ENCODE measurements at places on chromosomes 1 and 21.
A peak's percentile ranks its signal among the peaks of the same experiment; 100 is the strongest.

DNA sequence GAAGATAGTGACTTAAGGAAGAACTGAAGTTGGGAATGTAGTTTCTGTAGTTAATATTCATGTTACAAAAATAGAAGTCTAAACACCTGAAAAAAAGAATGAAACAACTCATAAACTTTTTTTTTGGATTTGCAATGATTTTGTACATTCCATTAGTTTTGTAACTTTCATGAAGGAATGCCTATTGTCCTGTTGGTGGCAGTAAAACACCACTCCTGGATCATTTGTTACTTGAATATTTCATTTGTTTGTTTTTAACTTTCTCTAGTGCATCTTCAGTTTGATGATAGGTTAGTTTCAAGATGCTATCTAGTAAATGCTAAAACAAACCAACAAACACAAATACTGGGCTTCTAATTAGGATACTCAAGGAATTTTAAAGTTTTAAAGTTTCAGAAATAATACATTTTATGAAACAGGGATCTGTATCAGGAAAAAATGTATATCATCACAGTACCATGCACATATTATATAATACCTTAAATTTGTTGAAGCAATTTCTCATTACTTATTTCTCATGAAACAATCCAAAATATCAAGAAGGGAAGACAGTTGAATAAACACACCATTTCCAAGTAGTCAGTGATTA lies 229.7 kb upstream of the CACYBP start:
- DNase-seq, result no peak

DNA sequence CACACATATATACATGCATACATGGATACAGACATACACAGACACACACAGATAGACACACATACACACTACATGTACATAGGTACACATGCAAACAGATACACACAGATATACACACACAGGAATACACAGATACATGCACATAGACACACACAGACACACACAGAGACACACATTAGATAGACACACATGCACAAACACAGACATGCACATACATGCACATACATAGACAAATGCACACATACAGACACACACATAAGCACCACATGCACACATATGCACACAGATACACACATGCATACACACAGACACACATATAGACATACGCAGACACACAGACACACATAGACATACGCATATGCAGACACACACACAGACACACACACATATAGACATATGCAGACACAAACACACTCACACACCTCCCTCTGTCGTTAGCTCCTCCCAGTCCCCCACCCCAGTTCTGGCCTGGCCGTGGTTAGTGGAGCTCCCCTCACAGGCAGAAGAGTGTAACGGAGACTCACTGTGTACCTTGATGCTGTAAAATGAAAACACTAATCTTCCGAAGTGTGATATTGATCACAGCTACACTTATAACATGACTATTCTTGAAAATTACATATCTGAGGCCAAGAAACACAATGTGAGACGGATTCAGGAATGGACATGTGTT lies 7.6 kb downstream of the UBASH3A start:
- no peak for DNase-seq

DNA sequence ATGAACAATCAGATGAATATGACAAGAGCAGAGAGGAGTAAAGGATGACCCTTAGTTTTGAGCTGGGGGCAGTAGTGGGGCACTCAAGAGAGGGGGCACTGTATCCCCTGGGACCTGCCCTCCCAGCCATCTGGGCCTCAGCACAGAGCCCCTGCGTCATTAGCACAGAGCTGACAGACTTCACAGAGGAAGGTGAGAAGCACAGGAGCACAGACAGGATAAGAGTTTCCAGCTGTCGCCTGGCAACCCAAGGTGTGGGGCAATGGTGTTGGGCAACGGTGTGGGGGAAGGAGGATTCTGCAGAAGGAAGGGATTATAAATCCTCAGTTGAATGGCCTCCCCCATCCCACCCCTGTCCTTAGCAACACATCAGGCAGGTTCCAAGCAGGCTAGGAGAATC lies 30.2 kb downstream of the RAB3B start:
- no peak for DNase-seq

- DNase-seq, result no peak
Observed at GRCh38 chr1:226973898-226974543, 33.9 kb downstream of the COQ8A start.

DNA sequence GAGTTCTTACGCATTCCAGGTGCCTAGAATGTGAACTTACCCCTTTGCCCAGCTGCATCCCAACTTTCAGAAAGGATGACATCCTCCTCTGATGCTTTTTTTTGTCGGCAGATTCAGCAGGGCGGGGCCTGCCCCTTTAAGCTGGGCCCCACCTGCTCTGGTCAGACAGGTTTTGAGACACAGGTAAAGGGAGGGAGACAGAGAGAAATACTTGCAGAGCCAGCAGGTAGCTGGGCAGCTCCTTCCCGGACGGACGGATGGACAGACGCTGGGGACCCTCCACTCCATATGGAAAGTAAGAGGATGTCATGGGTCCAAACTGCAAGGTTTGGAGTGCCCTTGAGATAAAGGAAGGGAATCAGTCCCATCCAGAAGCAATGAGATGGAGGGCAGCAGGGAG lies at the start of gene TMEM79:
TSS of gene TMEM79 (plus strand) at position 214 of the 400 bp plus-strand sequence. CDS start 902 bp downstream, outside the sequence.
- DNase-seq, result no peak

DNA sequence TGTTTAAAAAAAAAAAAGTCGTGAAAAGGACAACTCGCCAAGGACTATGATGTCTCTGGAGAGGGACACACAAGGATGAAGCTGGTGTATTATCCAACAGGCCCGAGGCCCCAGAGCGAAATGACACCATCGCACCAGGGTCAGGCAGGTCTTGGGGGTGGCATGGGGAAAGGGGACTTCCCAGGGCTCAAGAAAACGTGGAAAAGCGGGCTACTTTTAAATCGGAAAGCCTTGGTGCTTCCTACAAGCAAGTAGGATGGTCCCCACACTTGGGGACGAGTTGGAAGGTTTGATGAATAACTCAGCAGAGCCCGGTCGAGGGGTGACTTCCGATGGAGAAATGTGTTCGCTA lies 505 bp upstream of the GNPAT start:
- DNase-seq, result no peak

DNA sequence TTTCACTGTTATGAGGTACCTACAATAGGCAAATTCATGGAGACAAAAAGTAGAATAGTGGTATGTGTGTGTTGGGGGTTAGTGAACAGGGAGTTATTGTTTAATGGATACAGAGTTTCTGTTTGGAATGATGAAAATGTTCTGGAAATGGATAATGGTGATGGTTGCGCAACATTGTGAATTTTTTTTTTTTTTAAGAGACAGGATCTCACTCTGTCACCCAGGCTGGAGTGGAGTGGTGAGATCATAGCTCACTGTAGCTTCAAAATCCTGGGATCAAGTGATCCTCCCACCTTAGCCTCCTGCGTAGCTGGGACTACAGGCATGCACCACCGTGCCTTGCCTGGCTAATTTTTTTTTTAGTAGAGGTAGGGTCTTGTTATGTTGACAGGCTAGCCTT lies 34.5 kb upstream of the TRABD2B start:
- no peak for DNase-seq

DNA sequence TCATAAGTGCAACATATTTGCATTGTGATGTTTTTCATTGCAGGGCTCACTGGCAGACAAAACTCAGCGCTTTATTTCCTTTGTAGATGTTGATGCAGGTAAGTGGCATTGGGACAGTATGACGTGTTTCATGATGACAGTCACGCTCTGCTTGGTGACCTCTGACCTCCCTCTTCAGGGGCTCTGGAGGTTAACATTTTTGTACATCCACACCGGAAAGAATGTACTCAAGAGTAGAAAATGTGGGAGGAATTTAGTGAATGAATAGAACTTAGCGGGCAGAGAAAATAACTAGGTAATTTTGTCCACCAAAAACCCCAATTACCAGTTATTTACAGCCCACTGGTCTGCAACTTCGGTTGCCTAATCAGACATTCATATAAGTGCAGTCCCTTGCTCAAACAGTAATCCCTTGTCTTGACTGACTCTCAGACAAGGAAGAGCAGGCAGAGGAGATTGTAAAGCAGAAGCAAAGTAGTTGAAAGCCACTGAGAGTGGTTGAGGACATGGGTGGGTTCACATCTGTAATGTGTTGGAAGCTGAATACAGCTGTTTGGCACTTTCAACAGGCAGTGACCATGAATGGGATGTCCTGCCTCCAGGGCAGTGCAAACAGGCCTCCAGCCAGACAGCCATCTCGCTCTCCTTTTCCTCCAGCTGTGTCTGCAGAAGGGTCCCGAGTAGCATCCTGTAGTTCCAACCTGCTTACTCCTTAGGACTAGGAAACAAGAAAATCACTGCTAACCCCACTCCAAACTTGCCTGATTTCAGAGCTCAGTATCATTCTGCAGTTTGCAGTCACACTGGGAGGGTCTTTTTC lies 188.9 kb downstream of the NRIP1 start:
- DNase-seq, result no peak

GRCh38 chr1:176903474-176903873 lies 261.0 kb downstream of the ASTN1 start:
- no peak for DNase-seq

- DNase-seq, result no peak
Observed at GRCh38 chr1:147245586-147246021, 3.1 kb downstream of the CHD1L start.

DNA sequence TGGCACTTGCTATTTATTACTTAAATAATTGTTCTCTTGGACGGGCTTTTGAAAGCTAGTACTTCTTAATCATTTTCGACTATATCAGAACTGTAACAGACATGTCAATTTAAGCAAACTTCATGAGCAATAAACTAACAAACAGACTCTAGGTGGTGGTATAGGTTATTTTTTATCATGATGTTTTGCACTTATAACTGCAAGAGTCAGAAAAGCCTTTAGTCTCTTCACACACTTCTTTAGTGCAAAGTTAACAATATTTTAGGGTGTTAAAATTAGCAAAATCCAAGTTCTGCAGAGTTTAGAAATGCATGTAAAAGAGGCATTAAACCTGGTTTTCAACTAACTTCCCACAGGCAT lies 2.2 kb downstream of the NRIP1 start:
- no peak for DNase-seq

GRCh38 chr1:152050886-152051675 lies 14.3 kb upstream of the S100A11 start:
- DNase-seq, result no peak

- DNase-seq, result no peak
Observed at GRCh38 chr1:56189946-56190805, 389.2 kb downstream of the PLPP3 start.

- DNase-seq, result peak; percentile 15
Observed at GRCh38 chr1:158117854-158118704, 62.6 kb upstream of the CD1D start.

DNA sequence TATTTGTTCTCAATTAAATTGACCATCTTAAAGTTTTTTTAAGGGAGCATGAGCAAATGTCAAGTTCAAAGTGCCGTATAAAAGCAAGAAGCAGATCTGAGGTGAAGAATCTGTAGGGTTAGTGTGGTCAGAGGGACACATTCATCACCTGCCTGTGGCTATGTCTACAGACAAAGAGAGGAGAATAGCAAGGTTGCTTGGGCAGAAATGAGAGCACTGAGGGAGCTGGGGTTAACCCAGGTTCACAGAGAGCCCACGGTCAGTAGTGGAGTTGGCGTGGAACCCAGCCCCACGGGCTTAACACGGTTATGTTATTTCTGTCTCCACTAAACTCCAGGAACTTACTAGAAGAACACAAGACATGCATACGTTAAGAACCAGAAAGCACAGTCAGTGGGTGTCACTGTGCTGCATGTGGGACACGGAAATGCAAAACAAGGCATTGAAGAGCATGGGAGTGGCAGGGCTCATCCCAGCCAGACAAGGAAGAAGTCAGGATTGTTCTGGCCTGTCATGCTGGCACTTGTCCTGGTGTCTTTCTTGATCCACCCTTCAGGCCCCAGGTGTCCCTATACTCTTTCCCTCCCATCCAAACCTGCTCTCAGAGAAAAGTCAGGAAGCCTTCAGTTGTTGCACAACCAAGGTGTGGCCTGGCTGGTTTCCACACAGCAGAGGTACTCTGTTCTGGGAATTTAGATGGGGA lies 95.5 kb upstream of the IVNS1ABP start:
- no peak for DNase-seq

- no peak for DNase-seq
Observed at GRCh38 chr1:45266151-45266801, 59.9 kb upstream of the ZSWIM5 start.

DNA sequence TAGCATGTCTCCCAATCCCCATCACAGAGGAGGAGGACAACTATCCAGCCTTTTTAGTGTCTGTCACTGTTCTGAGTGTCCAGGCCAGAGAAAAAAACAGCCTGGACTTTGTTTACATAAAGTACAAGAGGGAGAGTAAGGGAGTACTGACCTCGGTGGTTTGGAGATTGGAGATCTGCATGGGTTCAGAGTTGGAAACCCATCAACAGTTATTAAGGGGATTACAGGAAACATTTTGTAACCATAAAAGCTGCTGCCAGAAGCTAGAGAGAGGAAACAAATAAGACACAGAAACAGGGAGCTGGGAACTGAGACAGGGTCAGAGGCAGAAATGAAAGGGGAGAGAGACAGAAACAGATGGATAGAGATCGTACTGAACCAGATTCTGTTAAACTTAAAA lies 131.5 kb upstream of the CTTNBP2NL start:
- no peak for DNase-seq

- no peak for DNase-seq
Observed at GRCh38 chr1:55278378-55278777, 63.2 kb upstream of the USP24 start.

DNA sequence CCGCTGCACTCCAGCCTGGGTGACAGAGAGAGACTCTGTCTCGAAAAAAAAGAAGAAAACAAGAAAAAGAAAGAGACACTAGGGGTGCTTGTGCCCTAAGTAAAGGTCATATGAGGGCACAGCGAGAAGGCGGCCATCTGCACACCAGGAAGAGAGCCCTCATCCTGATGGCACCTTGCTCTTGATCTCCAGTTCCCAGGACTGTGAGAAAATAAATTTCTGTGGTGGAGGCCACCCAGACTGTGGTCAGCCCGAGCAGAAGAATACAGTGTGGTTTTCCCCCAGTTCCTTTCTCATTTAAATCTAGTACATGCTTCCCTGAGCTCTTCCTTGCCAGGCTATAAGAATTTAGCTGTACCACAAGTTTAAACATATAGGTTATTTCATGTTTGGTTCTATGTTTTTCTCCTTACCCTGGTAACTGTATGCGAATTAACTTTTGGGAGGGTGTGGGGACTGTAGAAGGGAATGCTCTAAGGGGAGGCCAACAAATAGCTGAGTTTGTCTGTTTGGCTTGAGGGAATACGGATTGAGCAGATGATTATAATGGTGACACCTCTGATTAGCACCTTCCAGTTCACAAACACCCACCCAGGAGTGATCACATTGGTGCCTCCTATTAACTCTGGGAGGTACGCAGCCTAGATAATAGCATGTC lies 119.6 kb upstream of the ERRFI1 start:
- no peak for DNase-seq

DNA sequence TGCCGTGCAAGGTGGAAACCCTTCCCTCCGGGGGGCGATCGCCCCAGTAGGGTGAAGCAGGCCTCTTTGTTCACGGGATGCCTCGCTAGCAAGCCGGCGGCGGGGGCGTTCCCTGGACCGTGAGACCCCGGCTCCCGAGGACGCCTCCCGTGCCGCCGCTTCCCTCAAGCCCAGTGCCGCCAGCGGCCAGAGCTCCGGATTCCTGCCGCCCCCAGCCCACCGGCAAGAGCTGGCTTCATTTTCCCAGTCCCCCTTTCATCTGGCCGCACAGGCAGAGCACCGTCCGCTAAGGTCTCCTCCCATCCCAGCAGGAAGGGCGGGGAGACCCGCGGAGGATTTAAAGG lies 16.3 kb downstream of the IER5 start:
- peak; percentile 19 for DNase-seq
